Activated naive CD4-positive, alpha-beta T cell treated with anti-CD3 and anti-CD28 coated beads, Interleukin-2, amount 10 ng/mL, durations not matched to agents 7 days and 5 days (primary cell): ENCODE measurements at places on chromosomes 12 and 14.

- no peak overlapping the region for H3K4me3 ChIP-seq
- no peaks in the 10 kb centered on the region for H3K36me3 ChIP-seq
- H3K27me3 ChIP-seq = peaks cover 73% of the 10 kb centered on the region
- no peak overlapping the region for H3K27ac ChIP-seq
These were observed 2.4 kb downstream of the EMP1 start for GRCh38 chr12:13198876-13199275.

GRCh38 chr12:94717108-94717507 lies 66.8 kb upstream of the TMCC3 start:
- no peaks in the 10 kb centered on the region for H3K36me3 ChIP-seq
- no peak overlapping the region for H3K27ac ChIP-seq
- no peaks in the 10 kb centered on the region for H3K27me3 ChIP-seq
- H3K4me1 ChIP-seq = no peaks in the 10 kb centered on the region

DNA sequence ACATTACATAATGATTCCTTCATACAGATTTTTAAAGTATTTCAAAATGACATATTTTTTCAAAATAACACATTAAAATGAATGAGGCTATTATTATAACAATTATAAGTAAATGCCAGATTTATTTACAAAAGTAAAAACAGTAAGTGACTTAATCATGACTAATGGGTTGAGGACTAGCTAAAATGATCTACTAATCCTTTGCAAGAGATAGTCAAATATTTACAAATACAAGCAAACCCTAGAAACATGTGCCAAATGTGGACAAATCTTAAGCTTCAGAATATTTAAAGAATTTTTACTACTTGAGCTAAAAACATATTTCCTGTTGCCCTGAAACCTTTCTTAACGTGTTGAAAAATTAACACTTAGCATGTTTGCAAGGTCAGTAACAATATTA lies 74.8 kb downstream of the KIF21A start:
- peaks cover 14% of the 10 kb centered on the region for H3K4me1 ChIP-seq
- no peak for DNase-seq
- no peak overlapping the region for H3K27ac ChIP-seq
- H3K36me3 ChIP-seq = peaks cover 17% of the 10 kb centered on the region

- no peak overlapping the region for H3K27ac ChIP-seq
- H3K4me1 ChIP-seq = no peaks in the 10 kb centered on the region
- DNase-seq = peak; percentile 49
- no peak overlapping the region for H3K4me3 ChIP-seq
These were observed 11.4 kb upstream of the BCAT1 start for GRCh38 chr12:24960222-24960855.

GRCh38 chr12:103333676-103334075 lies 162.1 kb downstream of the C12orf42 start:
- H3K4me3 ChIP-seq = no peak overlapping the region
- H3K27ac ChIP-seq = no peak overlapping the region
- H3K36me3 ChIP-seq = no peaks in the 10 kb centered on the region
- no peaks in the 10 kb centered on the region for H3K4me1 ChIP-seq
- DNase-seq = no peak
- H3K27me3 ChIP-seq = no peaks in the 10 kb centered on the region

DNA sequence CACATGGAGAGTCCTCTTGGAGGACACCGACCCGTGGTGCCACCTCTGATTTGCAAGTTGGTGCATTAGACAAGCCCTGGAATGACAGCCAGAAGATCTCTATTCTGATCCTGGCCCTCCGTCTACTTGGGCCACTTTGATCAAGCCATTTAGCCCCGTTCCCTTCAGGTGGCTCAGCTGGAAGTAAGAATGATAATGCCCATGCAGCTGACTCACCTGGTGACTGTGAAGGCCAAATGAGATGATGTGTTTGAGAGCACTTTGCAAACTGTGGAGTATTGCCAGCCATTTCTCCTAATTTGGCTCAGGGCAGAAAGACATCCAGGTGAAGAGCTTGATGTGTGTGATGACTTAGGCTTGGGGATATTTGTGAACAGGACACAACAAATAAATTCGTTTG lies 165.9 kb downstream of the ETV6 start:
- H3K4me1 ChIP-seq = peaks cover 32% of the 10 kb centered on the region
- H3K27ac ChIP-seq = no peak overlapping the region
- DNase-seq = no peak
- no peak overlapping the region for H3K4me3 ChIP-seq

DNA sequence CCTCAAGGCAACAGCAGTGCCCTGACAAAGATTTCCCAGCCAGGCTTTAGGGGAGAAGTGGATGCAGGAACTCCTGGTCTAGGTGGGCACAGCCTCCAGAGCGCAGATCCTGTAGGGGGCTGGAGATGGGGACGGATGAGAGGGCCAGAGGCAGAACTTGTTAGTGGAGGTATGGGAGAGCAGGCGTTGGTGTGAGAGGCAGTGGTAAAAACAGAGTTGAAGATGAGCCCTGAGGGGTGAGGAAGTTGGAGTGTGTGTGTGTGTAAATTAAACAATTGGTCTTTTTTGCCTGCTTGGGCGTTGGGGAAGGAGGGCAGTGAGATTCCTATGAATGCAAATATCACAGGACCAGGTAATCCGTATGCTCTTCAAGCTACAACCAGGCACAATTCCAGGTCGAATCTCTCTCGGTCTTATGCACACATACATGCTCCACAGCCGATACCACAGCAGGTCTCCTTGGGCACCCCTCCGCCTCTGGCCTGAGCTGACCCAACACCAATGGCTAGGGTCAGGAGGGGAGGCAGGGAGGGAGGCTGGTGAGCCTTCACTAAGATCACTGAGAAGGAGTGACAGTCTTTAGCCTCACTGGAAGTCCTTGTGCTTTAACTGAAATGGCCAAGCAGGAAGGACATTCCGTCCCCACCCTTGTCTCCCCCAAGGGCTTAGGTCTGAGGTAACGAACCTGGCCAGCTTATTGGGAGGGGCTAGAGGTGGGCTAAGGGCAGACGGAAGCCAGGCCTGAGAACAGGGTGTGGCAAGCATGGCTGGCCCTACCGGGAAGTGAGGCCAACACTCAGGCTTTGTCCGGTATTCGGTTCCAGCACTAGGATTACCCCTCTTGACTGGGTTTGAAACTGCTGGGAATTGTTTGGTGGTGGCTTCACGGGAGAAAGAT lies 1.5 kb upstream of the KRT7 start:
- no peak for DNase-seq
- H3K4me3 ChIP-seq = no peak overlapping the region
- no peak overlapping the region for H3K27ac ChIP-seq
- no peaks in the 10 kb centered on the region for H3K4me1 ChIP-seq
- peaks cover 96% of the 10 kb centered on the region for H3K27me3 ChIP-seq
- no peaks in the 10 kb centered on the region for H3K36me3 ChIP-seq

GRCh38 chr12:31627456-31628054 lies 31.9 kb upstream of the ETFBKMT start:
- H3K36me3 ChIP-seq = no peaks in the 10 kb centered on the region
- H3K4me1 ChIP-seq = no peaks in the 10 kb centered on the region
- no peak overlapping the region for H3K27ac ChIP-seq
- no peak for DNase-seq
- no peak overlapping the region for H3K4me3 ChIP-seq
- peaks cover 3% of the 10 kb centered on the region for H3K27me3 ChIP-seq

DNA sequence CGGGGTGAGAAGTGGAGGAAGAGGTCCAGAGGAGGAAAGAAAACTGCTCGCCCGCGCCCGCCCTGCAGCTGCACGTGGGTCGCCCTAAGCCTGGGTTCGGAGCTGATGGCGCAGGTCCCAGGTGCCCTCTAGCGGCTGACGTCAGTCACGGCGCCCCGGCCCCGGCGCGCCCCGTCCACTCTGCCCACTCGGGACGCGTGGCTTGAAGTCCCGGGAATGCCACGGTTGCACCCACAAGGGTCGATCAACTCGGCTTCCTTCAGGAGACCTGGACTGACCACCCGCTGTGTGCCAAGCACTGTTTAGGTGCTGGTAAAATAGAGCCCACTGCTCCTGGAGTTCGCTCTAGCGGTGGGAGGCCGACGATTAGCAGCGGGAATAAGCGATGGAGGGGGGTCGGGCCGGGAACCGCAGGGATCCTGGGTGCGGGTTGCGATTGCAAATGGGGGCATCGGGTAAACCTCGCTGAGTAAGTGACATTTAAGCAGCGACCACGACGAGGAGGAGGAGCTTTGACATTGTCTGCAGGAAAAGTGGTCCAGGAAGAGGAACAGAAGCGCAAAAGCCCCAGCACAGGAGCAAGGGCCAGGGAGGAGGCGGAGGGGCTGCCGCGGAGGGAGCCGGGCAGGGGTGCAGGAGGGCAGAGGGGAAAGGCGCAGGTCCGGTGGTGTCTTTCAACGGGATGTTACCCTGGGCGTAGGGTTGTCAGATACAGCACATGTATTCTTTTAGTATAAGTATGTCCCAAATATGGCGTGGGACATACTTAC lies 5.1 kb upstream of the ZNF839 start:
- peaks cover 19% of the 10 kb centered on the region for H3K27me3 ChIP-seq
- DNase-seq = peak; percentile 87
- H3K36me3 ChIP-seq = peaks cover 3% of the 10 kb centered on the region
- H3K4me1 ChIP-seq = peaks cover 57% of the 10 kb centered on the region
- H3K4me3 ChIP-seq = peak overlapping the region; percentile 74
- peak overlapping the region; percentile 38 for H3K27ac ChIP-seq

DNA sequence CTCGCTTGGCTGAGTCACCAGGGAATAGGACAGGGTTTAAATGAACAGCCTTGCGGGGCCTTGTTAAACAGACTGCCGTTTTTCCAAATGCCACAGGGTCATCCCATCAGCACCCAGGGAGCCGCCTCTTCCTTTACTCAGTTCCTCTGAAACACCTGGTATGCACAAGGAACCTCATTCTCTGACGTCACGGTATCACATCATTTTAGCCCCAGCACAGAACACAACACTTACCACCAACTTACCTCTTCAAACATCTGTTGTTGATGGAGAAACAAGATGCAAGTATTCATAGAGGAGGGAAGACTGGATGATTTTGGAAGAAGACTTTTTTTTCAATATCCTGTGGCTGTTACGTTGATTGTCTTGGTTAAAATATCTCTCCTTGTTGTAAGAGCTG lies 535.3 kb upstream of the TMEM132C start:
- no peak for DNase-seq
- no peaks in the 10 kb centered on the region for H3K4me1 ChIP-seq
- no peak overlapping the region for H3K27ac ChIP-seq
- H3K36me3 ChIP-seq = no peaks in the 10 kb centered on the region

- no peak overlapping the region for H3K27ac ChIP-seq
- peaks cover 4% of the 10 kb centered on the region for H3K27me3 ChIP-seq
- no peaks in the 10 kb centered on the region for H3K4me1 ChIP-seq
- DNase-seq = no peak
- H3K4me3 ChIP-seq = no peak overlapping the region
- no peaks in the 10 kb centered on the region for H3K36me3 ChIP-seq
These were observed 101.5 kb downstream of the KICS2 start for GRCh38 chr12:64120568-64120967.

- H3K27ac ChIP-seq = no peak overlapping the region
- H3K36me3 ChIP-seq = no peaks in the 10 kb centered on the region
- no peaks in the 10 kb centered on the region for H3K27me3 ChIP-seq
- H3K4me3 ChIP-seq = no peak overlapping the region
These were observed 128.7 kb downstream of the TMX1 start for GRCh38 chr14:51368721-51369163.

- no peak for DNase-seq
- no peaks in the 10 kb centered on the region for H3K27me3 ChIP-seq
- no peak overlapping the region for H3K27ac ChIP-seq
- H3K4me1 ChIP-seq = no peaks in the 10 kb centered on the region
These were observed 8.5 kb upstream of the SYNJ2BP start for GRCh38 chr14:70425354-70425753.

- H3K4me1 ChIP-seq = peaks cover 3% of the 10 kb centered on the region
- H3K36me3 ChIP-seq = no peaks in the 10 kb centered on the region
- H3K4me3 ChIP-seq = no peak overlapping the region
These were observed 345.6 kb downstream of the ADAMTS20 start for GRCh38 chr12:43206396-43206795.

DNA sequence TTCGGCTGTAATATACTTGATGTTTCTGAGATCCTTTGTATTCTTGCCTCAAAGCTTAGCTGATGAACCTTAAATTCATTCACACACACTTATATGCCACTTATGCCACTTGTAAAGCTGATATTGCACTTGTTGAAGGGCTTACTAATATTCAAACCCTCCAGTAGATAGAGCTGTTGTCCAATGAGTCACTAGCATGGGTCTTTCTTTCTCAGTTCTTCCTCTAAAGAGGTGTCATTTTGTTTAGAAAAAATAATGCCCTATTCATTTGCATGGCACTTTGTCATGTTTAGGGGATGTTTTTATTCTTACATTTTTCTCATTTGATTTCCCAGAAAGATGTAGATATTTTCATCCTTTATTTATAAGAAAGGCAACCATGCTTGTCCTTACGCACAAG lies 56.4 kb downstream of the MON2 start:
- H3K4me3 ChIP-seq = no peak overlapping the region
- no peak for DNase-seq
- no peaks in the 10 kb centered on the region for H3K27me3 ChIP-seq
- H3K36me3 ChIP-seq = peaks cover 34% of the 10 kb centered on the region
- no peak overlapping the region for H3K27ac ChIP-seq

- DNase-seq = no peak
- H3K4me1 ChIP-seq = peaks cover 3% of the 10 kb centered on the region
- H3K27me3 ChIP-seq = no peaks in the 10 kb centered on the region
These were observed 31.5 kb upstream of the LMNTD1 start for GRCh38 chr12:25584596-25584995.

DNA sequence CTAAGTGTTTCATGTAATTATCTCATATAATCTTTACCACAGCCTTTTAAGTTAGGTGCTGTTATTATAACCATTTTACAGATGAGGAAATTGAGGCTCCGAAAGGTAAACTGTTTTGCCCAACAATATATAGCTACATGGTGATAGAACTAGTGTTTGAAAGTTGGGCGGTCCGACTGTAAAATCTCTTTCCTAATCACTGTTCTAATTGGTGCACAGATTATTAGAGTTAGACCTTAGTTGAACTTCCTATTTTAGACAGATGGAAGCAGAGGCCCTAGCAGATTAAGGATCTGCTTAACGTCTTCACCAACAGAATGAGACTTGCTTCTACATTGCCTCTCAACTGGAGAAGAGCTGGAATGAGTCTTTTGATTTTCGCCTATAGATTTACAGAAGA lies 30.0 kb upstream of the DUSP6 start:
- peaks cover 4% of the 10 kb centered on the region for H3K27me3 ChIP-seq
- no peaks in the 10 kb centered on the region for H3K36me3 ChIP-seq
- DNase-seq = no peak
- no peak overlapping the region for H3K27ac ChIP-seq
- no peak overlapping the region for H3K4me3 ChIP-seq

DNA sequence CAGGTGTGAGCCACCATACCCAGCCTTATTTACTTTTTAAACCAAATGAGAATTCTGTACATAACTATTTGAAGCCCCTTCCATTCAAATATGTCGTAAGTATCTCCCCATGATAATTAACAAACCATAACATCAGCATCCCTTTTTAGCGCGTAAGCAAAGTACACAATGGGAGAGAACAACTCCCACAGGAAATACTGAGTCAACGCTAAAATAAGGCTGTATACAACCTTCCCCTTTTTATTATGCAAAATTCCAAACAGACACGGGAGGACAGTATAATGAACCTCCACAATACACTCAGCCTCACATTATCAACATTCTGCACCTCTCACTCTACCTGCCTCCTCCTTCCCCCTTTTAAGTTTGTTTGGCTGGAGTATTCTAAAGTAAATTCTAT lies 73.5 kb downstream of the CCDC88C start:
- H3K27ac ChIP-seq = no peak overlapping the region
- H3K36me3 ChIP-seq = peaks cover 56% of the 10 kb centered on the region
- H3K27me3 ChIP-seq = no peaks in the 10 kb centered on the region
- H3K4me3 ChIP-seq = no peak overlapping the region
- DNase-seq = no peak

- peaks cover 9% of the 10 kb centered on the region for H3K4me1 ChIP-seq
These were observed at the start of gene LRRC9 for GRCh38 chr14:59919570-59920377. Gene LRRC9 (plus strand): TSS chr14:59920144.
